ENCODE measurements at places on chromosomes 4 and X. TPM values are rescaled to one million over a fixed set of nuclear protein-coding genes. Genes with fewer than 3 reads are reported as not detected.

DNA sequence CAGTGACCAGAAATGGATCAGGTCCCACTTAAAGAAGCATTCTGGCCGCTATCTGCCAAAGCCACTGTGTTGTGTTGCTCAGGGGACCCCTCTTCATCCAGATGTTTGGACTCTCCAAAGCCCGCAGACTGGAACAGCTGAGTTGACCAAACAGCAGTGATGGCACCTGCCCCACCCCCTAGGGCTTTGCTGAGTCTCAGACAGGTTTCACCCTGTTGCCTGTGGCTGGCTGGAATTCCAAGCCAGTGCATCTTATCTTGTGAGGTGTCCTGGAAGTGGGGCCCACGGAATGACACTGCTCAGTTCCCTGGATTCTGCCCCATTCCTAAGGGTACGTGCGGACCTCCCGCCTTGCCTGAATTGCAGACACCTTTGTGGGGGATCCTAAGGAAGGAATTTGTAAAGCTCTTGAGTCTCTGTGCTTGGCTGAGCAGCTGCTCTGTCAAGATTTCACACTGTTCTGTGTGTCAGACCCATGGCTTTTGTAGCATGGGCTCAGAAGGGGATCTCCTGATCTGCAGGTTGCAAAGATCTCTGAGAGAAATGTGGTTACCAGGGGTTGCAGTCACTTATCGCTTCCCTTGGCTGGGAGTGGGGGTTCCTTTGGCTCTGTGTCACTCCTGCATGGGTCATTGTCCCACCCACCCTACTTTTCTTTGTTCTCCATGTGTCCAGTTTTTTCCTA lies 1707.9 kb upstream of the PCDH10 start:
- DNase-seq, result no peak

DNA sequence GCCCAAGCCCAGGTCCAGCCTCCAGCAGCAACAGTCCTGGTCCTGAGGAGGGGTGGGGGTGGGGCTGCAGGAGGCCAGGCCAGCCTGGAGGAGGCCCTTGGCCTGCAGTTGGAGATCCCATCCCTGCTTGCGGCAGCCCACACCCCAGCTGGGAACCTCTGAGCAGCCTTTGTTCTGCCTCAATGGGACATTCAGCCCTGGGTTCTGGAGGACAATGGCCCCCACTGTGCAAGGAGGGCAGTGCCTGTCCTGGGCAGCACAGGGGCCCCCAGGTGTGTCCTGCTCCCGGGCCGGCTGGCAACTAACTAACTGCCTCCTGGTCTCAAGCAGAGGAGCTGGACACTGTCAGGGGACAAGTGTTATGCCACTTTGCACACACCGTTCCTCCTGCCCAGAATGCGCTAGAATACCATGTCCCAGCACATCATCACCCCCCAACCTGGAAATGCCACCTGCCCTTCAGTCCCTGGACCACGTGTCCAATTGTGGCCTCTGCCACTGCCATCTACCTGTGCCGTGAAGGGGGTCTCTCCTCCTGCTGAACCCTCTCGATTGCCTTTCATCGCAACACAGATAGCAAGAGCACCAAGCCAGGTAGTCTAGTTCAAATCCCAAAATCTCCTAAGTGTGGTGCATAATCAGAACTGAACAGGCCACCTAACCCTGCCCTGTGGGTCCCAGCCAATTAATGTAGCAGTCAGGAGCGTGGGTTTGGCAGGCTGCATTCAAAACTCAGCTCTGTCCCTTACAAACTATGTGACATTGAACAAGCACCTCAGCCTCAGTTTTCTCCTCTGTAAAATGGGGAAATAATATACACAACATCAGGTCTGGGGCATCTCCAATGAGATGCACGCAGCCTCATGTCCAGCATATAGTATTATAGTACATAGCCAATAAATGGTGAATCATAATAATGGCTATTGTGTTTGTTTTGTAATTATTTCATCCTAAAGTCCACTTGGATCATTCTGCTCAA lies 8.8 kb downstream of the PPP2R2C start:
- DNase-seq, result no peak

DNA sequence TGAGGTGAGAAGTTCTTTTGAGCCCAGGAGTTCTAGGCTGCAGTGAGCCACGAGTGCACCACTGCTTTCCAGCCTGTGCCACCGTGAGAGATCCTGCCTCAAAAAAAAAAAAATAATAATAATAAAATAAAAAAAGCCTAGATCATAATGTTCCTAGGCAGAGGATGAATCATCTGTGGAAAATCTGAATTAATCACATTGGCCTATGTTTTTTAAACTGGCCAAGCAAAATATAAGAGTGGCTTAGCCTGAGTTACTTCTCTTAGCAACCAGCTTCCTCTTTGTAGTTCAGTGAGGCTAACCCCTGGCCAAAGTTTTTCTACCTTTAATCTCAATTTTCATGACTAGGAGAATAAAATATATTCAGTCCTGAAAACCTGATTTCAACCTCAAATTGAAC lies 614.6 kb downstream of the PPP4R3C start:
- no peak for DNase-seq

DNA sequence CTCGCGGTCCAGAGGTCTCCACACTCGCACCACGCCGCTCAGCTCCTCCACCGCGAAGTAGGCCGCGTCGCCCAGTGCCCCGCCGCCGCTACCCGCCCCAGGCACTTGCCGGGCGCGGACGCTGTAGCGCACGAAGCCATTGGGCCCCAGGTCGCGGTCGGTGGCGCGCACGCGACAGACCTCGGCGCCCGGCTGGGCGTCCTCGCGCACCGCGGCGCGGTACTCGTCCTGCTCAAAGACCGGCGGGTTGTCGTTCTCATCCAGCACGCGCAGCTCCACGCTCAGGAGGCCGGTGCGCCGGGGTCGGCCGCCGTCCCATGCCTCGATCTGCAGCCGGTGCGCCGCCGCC lies 1.4 kb downstream of the DCHS2 start:
- DNase-seq, result no peak

FAM149A gene
- polyA plus RNA-seq, result not detected

DNA sequence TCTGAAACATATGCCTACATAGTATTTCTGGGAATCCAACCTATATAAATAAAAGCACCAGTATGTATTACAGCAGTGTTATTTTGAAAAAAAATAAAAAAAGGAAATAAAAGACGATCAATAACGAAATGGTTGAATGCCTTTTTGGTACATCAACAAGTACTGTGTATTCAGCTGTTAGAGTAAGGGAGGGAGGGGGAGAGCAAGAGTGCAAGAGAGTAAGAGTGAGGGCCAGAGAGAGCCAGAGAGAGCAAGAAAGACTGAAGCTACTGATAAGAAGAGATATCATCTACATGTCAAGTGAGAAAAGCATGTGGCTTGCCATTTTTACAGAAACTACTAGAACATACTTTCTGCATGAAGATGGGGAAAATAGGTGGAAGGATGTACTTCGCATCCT lies 1.8 kb downstream of the SPIN4 start:
- DNase-seq, result no peak

STPG2 gene
- polyA plus RNA-seq, result not detected

ASB9 gene
- 0.34 TPM for polyA plus RNA-seq

TSPAN6 gene
- not detected for polyA plus RNA-seq

FAAH2 gene
- polyA plus RNA-seq, result not detected

MAGIX gene
- 1.6 TPM for polyA plus RNA-seq

DNA sequence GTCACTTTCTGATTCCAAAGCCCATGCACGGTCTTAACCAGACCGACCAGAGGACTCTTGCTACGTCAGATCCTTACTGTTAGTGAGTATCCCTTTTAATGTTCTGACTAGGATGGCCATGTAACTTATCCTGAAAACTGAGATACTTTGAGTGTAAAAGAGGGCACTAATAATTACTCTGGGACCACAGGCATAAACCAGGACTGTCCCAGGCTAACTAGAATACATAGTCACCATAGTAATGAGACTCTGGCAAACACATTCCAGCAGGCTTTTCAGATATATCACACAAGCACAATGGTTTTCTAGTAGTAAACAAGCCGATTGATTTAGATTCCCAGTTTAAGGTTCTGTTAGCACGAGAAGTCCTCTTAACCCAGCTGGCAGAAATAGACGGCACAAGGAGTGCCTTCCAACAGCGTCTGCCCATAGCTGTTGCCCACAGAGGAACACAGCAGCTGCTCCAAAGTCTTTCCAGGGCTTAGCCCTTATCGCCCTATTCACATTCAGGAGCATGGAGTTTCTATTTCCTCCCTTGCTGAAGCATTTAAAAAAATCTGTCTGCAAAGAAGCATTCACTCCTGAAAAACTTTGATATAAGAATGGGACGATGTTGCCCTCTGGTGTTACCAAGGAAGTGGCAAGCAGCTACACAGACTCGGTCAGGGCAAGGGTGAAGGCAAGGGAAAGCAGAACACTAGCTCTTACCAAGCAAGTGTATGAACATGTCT lies 92.4 kb downstream of the CXCL13 start:
- no peak for DNase-seq

All from immature natural killer cell (primary cell).